ENCODE measurements at places on chromosomes 7 and 10.
A peak's percentile ranks its signal among the peaks of the same experiment; 100 is the strongest.

GRCh38 chr10:13792006-13792405 lies 205.2 kb downstream of the PRPF18 start:
- no peak for DNase-seq

DNA sequence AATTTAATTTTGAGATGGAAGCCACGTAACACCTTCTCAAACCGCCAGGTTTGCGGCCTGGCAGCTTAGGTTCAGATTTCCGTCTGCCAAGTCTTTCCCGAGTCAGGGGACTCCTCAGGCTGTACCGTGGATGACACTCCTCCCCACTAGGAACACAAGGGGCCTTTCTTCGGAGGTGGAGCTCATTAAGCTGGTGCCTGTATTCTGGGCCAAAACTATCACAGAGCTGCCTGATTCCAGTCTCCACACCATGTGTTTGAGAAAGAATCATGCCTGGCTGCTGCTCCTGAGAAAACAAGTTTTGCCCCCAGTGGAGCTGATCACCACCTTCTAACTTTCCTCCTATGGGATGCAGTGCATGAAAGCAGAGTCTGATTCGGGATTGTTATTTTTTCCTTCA lies 44.8 kb downstream of the TMEM209 start:
- DNase-seq, result no peak

DNA sequence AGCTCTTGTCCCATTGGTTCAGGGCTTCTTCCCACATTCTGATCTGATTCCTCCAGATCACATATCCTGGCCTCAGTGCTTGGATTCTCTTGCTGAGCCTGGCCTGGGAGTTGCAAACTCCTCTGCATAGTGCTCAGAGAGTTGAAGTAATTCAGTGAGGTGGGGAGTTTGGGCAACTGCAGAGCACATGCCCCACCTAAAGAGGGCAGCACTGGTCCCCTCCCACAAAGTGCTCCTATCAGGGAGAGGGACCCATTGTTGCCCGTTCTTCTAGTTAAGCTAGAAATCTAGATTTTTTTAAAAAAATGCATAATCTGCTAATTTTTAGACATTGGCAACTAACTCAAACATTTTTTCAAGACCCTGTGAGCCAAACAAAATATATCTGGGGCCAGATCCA lies 45.1 kb downstream of the CHN2 start:
- peak; percentile 58 for DNase-seq

GRCh38 chr10:97196223-97197029 lies 10.7 kb upstream of the SLIT1 start:
- peak; percentile 47 for DNase-seq

GRCh38 chr7:139799586-139799985 lies 21.8 kb upstream of the HIPK2 start:
- peak; percentile 65 for DNase-seq

DNA sequence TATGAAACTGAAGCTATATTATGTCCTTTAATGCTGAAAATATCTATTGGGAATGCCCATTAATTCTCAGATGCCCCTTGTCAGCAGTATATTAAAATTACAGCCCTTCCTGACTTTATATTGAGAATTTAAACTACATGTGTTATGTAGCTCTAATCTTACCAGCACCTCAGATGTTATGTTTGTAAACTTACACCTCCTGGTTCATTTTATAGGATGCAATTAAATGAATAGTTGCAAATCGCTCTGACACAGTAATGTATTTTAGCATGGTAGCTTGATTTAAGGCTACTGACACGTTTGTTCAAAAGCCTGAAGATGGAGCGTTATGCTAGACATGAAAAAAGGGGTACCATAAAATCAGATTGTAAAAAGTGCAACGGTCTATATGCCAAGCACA lies 35.0 kb upstream of the MET start:
- no peak for DNase-seq

- peak; percentile 74 for DNase-seq
Measured at GRCh38 chr7:40551685-40552576, 417.1 kb downstream of the SUGCT start.

DNA sequence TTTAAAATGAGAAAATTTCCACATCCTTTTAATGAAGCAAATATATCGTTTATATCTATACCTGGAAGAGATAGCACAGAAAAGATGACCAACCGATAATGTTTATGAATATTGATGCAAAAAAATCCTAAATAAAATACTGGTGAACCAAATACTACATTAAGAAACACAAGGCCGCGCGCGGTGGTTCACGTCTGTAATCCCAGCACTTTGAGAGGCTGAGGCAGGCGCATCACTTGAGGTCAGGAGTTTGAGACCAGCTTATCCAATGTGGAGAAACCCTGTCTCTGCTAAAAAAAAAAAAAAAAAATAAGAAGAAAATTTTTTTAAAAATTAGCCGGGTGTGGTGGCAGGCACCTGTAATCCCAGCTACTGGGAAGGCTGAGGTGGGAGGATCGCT lies 25.8 kb downstream of the SHH start:
- DNase-seq, result no peak

- peak; percentile 10 for DNase-seq
Measured at GRCh38 chr10:32412499-32412853, 33.5 kb upstream of the CCDC7 start.

DNA sequence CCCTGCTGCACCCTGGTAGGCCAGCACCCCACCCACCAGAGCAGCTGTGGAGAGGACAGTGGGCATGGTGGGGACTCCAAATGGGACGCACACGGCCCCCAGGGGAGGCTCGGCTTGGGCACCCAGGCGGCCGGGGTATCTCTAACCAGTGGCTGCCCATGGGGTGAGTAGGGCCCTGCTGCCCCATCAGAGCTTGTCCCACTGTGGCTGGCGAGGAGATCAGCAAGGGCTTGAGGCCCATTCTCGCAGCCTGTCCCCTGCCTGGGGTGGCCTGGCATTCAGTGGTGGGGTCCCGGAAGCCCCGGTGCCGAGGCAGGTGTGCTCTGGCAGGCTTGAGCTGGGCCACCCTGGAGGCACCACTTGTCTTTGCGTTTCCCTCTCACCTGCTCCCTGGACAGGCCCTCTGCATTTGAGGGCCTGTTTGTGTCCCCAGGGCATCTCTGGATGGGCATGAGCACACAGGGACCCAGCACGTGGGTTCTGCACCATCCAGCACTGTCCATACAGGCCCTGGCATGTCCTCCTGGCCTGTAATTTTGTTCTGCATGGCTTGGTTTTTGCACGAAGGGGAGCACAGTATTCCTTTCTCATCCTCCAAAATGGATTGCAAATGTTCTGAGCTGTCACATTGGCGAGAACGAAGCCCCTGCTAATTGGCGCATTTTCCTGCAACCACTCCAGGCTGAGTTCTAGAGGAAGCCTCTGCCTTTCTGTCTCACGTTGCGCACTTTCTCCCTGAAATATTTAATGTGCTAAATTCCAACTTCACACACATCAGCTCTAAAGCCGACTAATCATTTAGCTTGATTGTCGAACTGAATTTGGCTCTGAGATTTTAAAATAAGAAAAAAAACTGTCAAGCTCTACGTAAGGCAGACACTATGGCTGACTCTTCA lies 27.2 kb downstream of the PWWP2B start:
- no peak for DNase-seq

- no peak for DNase-seq
Measured at GRCh38 chr7:137935884-137936508, 65.9 kb downstream of the CREB3L2 start.

- DNase-seq, result peak; percentile 35
Measured at GRCh38 chr10:59750155-59750945, 2.9 kb downstream of the MRLN start.

DNA sequence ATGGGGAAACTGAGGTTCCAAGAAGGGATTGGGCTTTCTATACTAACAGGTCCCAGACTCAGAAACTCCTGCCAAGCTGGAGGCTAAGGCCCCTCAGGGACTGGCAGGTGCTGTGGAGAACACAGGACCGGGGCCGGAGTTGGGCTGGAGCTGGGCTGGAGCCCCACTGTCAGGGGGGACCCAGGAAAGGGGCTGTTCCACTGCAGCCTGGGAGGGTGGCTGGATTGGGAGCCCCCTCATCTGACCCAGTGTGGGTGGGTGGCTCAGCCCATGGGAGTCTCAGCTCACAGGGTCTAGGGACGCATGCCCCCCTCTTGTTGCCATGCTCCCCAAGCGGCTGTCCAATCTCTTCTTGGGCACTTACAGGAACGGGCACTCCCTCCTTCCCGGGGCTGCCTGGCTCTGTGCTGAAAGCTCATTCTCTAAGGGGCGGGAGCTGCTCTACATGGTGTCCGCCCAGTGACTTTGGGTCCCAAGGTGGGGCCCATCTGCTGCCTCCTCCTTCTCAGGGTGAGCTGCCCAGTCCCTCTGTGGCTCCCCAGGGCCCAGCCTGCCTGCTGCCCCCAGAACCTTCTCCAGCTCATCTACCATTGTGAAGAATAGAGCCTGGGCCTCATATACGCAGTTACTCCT lies 126.5 kb downstream of the MYL10 start:
- DNase-seq, result no peak

DNA sequence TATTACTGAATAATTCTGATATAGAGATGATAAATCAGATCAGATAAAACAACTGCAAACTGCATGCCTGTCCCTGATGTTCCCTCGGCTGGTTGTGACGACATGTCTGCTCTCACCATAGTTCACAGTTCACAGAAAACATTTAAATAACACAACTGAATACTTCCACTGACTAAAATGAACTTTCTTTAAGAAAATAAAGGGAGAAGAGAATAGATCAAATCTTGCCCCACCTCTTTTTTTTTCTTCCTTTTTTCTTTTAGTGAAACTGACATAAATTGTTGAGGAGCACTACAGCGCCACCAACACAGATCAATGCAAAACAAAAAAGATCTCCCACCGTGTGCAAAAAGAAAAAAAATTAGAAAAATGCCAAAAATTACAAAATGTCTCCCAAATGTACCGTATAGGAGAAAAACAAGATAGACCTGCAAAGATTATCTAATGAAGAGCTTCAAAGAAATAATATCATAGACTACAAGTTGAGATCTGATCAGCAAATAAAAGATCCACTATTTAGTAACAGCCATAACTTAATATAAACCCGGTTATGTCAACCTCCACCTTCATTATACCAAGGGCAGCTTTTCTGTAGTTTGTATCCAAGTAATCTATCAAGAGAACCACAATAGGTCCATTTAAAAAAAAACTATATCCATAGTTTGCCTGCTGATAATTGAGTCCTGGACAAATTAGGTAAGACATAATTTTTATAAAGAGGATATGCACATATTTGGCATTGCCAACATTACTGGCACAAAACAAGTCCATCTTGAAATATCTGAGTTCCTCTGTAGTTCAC lies 30.7 kb upstream of the EPC1 start:
- DNase-seq, result peak; percentile 64

DNA sequence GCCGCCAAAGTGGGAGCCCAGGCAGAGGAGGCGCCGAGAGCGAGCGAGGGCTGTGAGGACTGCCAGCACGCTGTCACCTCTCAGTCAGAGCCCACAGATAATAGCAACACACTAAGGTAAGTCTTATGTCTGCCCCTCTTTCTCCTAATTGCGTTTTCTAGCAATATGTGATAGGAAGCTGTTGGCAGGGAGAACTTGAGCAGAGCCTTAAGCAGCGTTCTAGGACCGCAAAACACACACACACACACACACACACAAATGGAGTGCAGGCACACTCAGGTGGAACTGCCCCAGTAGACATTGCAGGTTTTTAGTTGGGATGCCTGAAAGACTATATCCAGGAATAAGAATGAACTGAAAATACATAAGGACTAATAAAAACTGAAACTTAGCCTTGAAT lies 1188.5 kb downstream of the NXPH1 start:
- no peak for DNase-seq

- no peak for DNase-seq
Measured at GRCh38 chr10:34690383-34691049, 124.6 kb downstream of the PARD3 start.

GRCh38 chr10:130470286-130470685 lies 334.1 kb downstream of the GLRX3 start:
- DNase-seq, result no peak

GRCh38 chr10:12448729-12449391 lies 99.5 kb downstream of the CAMK1D start:
- DNase-seq, result peak; percentile 72

- DNase-seq, result peak; percentile 49
Measured at GRCh38 chr10:105950410-105950809, 1214.1 kb downstream of the SORCS1 start.

GRCh38 chr7:151038951-151039849 lies 9.1 kb upstream of the ASIC3 start:
- peak; percentile 85 for DNase-seq

- no peak for DNase-seq
Measured at GRCh38 chr10:60149003-60149402, 240.7 kb downstream of the ANK3 start.

DNA sequence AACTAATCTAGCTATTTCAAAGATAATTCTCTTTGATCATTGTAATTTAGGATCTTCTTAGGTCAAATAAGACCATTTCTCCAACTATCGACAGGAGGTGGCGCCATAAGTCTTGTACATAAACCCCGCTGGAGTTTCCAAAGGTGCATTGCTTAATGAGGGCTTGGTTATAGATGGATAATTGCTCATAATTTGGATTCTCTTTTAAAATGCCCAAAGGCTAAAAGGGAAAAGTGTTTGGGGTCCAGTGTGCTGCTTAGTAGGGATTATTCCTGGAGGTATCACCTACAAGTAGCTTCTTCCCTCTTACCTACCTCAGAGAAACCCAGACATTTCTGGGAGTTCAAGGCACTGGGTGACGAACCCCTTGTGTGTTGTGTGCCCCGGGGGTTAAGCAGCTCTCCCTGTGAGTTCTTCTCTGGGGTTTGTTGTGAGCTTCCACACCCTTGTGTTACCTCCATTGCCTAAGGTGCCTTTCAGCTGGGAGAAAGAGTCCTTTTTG lies 75.2 kb downstream of the PAXIP1 start:
- DNase-seq, result peak; percentile 95

DNA sequence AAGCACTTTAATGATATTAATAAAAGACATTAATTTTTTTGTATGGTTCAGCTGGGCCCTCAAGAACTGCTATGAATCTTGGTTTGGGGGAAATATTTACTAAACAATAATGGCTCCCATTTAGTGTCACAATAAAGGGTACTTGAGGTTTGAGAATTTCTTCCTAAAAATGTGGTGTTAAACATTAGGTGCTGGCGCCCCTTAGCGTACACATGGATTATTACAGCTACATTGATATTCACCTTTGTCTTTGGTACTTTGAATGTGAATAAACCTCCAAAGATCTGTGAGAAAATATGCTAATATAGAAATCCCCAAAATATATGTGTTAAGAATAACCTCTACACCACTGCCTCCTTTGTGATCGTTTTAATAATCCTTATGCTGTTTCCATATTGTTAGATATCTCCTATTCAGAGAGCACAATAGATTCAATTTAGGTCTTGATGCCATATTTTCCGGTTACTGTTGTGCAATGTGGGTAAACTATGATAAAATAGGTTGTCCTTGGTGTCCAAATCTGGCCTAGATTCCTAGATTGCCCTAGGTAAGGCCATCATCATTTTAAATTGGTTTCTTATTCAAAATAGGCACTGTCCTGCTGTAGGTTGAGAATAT lies 161.8 kb upstream of the CACNA2D1 start:
- peak; percentile 67 for DNase-seq

GRCh38 chr7:139360948-139361307 lies 1.2 kb downstream of the LUC7L2 start:
- no peak for DNase-seq

GRCh38 chr10:86773498-86773897 lies 17.1 kb downstream of the BMPR1A start:
- DNase-seq, result no peak

- no peak for DNase-seq
Measured at GRCh38 chr10:76466836-76467503, 1035.5 kb downstream of the LRMDA start.

- DNase-seq, result no peak
Measured at GRCh38 chr10:49005270-49005669, 65.6 kb upstream of the LRRC18 start.

- no peak for DNase-seq
Measured at GRCh38 chr7:74454021-74454924, 567 bp downstream of the GTF2IRD1 start.

- DNase-seq, result no peak
Measured at GRCh38 chr7:154387252-154387651, 335.1 kb downstream of the DPP6 start.

All from fibroblast of the aortic adventitia (primary cell).